ENCODE measurements at places on chromosomes 12 and 14.

DNA sequence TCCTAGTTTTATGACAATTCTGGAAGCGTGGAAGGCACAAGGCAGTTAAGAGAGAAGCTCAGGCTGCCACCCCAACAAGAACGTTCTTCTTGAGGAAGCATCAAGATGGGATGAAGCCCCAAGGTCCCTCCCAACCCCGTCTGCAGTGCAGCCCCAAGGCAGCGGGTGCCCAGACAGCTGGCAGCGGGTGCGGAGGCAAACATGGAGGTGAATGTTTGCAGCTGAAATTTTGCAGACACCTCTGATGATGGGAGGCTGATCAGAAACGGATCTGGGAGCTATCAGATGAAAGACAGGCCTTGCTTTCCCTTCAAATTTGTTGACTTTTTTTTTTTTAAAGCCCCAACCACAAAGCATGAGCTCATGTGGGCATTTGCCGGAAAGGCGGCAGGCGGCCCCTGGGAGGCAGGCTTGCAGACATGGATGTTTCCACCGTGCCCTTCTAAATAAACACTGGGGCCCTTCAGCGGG, 230.7 kb upstream of the RTL1 start:
- no peak for DNase-seq

- DNase-seq: no peak
Observed at GRCh38 chr14:103149351-103150237, 26.3 kb downstream of the TNFAIP2 start.

DNA sequence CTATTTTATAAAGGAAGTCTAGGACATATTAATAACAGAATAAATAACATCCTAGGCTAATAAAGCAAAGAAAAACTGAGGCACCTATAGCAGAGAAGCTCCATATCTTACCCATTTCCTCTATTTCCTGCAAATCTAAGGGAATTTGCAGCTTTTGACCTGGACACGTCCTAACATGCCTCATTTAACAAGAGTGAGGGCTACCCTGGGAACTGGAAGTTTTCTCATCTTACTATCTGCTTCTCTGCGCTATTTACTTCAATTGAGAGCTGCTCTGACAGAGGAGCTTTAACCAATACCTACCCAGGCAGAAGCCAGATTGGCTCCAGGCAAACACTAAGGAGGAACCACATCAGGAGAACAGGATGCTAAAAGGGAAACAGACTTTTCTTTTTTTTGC, 5.7 kb downstream of the YBX3 start:
- no peak for DNase-seq

- no peak for DNase-seq
Observed at GRCh38 chr14:49966971-49967630, 74.2 kb downstream of the ARF6 start.

- peak; percentile 14 for DNase-seq
Observed at GRCh38 chr12:105330931-105331804, 677 bp downstream of the C12orf75 start.

GRCh38 chr12:31589904-31590641, 863 bp downstream of the DENND5B start:
- DNase-seq: no peak

DNA sequence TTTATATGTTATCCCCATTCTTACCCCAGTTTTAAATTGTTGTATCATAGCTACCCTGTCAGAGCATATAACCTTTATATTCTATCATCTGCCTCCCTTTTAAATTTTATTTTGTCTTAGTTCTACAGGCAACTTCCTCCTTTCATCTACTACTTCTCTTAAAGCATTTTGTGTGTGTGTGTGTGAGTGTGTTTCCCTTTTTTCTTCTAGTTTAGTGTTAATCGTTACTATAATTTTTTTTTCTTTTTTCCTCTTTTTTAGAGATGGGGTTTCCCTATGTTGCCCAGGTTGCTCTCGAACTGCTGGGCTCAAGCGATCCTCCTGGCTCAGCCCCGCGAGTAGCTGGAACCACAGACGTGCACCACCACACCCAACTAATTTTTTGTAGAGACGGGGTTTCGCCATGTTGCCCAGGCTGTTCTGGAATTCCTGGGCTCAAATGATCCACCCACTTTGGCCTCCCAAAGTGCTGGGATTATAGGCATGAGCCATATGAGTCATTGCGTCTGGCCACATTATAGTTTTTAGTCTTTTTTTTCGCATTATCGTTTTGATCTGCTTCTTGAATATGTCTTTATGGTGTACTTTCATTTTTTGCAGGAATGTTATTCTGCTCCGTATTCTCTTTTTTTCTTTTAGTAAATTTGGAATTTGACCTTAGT, 33.1 kb upstream of the FBXO34 start:
- DNase-seq: no peak

- DNase-seq: no peak
Observed at GRCh38 chr14:68279437-68279720, 459.8 kb downstream of the RAD51B start.

- DNase-seq: no peak
Observed at GRCh38 chr12:63978519-63978918, 134.0 kb downstream of the SRGAP1 start.

DNA sequence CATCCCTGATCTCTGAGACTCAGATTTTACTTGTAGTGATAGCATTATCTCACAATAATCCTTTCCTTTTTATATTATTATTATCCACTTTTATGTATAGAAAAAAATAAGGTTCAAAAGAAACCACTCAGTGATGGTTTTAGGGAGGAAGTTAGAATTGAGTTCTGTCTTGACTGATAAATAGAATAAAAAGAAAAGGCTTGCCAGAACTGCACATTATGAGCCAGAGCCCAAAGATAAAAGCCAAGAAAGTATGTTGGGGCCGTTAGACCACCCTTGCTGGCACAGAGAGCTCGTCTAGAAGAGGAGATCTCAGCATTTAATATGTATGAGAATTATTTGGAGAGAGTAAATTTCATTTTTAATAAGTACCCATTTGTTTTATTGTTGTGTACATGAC, 103.2 kb downstream of the TSPAN8 start:
- DNase-seq: no peak

- DNase-seq: no peak
Observed at GRCh38 chr12:75086091-75087038, 123.3 kb downstream of the KCNC2 start.

DNA sequence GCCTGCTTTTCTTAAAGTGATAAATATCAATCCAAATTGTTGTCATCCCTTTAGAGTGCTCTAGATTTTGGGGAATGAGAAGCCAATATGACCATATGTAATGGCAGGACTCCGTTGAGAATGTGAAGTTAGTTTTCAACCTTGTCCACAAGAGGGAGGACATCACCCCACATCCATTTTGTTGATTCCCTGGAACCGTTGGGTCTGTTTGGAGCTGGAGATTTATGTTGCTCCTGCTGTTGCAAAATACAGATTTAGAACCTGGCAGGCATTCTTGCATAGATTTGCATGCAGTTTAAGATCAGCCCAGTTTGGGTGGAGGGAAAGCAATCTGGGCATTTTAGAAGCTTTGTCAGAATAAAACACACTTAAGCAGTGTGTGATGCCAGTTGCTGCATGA, 620.1 kb downstream of the NRXN3 start:
- no peak for DNase-seq

- no peak for DNase-seq
Observed at GRCh38 chr14:48957486-48957885, 628.7 kb downstream of the RPS29 start.

- DNase-seq: no peak
Observed at GRCh38 chr12:111171345-111171744, 197.6 kb downstream of the PHETA1 start.

DNA sequence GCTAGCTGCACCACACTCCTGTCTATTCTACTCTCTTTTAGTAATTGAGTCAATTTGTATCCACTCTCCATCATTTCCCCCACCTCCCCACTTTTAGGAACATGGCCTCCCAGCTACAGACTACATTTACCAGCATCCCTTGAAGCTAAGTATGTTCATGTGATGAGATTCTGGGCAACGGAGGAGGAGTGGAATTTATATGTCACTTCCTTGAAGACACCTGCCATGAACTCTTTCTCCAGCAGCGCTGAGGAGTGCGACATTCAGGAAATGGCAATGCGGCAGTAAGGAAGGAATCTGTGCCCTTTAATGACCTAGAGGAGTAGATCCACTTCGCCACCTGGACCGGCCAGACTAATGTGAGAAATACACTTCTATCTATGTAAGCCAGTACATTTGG, 243.7 kb upstream of the DIO2 start:
- DNase-seq: no peak

- DNase-seq: no peak
Observed at GRCh38 chr14:74220991-74221390, 18.3 kb upstream of the VSX2 start.

GRCh38 chr14:76882651-76883050, 56.4 kb downstream of the LRRC74A start:
- no peak for DNase-seq

- DNase-seq: no peak
Observed at GRCh38 chr12:90970471-90970870, 15.5 kb upstream of the CCER1 start.

- DNase-seq: peak; percentile 48
Observed at GRCh38 chr12:57477710-57478681, 1.7 kb downstream of the ARHGAP9 start.

- no peak for DNase-seq
Observed at GRCh38 chr14:100915560-100915959, 12.0 kb upstream of the RTL1 start.

- DNase-seq: no peak
Observed at GRCh38 chr12:48216785-48217184, 13.7 kb upstream of the OR10AD1 start.

GRCh38 chr14:38389681-38390080, 133.8 kb upstream of the CLEC14A start:
- no peak for DNase-seq

DNA sequence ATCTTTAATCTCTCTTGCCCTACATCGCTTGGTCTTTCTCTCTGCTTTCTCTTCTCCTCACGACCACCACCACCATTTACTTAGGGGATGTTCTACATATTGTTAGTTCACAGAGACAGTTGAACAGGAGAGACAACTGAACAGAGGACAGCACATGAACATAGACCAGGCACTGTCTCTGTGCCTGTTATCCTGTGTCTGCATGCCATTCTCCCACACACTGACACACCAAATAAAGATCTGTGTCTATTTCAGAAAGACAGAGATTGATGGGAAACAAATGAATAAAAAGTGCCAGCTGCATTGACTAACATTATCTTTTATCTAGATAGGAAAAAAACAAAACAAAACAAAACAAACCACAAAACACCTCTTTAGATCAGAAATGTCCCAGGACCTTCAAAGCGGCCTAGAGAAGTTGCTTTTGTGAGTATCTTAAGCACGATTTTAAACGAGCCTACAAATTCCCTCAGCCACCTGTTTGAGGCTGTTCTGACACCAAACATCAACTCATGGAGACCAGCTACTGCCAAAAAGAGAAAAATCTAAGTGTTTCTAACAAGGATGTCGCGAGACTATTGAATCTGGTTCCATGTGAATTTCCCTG, 77.6 kb upstream of the PARP11 start:
- DNase-seq: peak; percentile 25

DNA sequence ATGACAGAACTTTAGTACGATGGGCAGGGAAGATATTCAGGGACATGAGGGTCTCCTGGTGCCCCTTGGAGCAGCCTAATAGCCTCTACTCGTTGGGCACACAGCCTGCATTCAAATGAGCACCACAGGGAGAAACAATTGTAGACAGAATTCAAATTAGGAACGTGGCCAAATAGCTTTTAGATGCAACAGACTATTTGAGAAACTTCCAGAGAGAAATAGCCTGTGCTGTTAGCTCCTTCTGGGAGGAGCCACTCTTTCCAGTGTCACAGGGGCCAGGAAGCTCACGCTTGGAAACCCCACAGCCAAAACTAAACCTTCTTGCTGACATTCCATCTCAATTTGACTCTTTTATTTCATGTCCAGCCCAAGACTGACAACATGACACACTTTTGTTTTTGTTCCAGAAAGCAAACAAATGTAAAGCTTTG, 114.5 kb downstream of the RPAP3 start:
- DNase-seq: no peak

DNA sequence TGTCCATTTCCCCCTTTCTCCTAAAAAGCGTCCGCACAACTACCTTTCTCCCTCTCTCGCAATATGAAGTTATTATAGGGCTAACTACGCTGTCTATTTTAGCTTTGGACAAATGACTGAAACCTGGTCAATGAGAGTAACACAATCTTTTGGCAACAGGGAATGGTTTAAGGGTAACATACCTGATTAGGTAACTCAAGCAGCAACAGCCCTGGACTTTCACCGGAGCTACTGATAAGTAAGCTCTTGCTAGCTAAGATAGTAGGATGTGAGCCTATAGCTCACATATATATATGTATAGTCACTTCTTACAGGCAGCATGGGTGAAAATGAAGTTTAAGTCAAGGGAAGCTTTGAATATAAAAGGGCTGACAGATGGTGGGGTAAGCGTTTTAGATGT, 313.0 kb downstream of the CEP128 start:
- no peak for DNase-seq

DNA sequence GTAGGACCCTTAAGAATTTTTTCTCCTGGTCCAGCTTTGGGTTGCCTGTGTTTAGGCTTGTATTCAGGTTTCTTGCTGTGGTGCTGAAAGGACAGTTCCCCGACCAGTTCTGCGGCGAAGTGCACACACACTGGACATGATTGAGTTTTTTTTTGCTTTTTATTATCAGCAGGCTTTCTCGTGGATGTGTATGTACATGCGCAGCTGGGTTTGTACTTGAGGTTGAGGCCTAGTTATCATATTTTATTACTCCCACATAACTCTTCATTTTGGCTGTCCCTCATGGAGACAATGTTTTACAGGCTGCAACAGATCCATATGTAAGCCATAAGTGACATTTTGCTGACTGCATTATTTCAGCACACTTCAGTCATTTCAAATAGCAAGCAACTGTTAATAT, 2.5 kb downstream of the SCN8A start:
- no peak for DNase-seq

- no peak for DNase-seq
Observed at GRCh38 chr12:111441107-111441928, 35.6 kb downstream of the SH2B3 start.

- no peak for DNase-seq
Observed at GRCh38 chr12:105858981-105859710, 279.6 kb downstream of the NUAK1 start.

GRCh38 chr12:50258167-50258551, 25.2 kb downstream of the LIMA1 start:
- DNase-seq: no peak
